Endothelial cell (in vitro differentiated cells): ENCODE measurements at places on chromosomes 7 and 10. TPM values are rescaled to one million over a fixed set of nuclear protein-coding genes. Genes with fewer than 3 reads are reported as not detected.

DNA sequence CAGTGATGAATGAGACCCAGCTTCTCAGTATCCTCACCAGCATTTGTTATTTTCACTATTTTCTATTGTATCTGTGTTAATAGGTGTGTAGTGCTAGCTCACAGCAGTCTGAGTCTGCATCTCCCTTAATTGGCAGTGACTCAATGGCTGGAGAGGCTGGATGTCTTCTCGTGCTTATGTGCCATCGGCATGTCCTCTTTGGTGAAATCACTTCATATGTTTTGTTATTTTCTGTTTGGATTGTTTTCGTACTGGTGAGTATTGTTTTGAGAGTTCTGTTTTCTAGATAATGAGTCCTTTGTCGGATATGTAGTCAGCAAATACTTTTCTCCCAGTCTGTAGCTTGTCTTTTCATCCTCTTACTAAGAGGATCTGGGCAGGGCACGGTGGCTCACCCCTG, 66.1 kb downstream of the AMZ1 start:
- DNase-seq = no peak
- H3K27me3 ChIP-seq = peaks cover 7% of the 10 kb centered on the region
- H3K4me1 ChIP-seq = peaks cover 8% of the 10 kb centered on the region
- no peak overlapping the region for H3K4me3 ChIP-seq
- H3K27ac ChIP-seq = peak overlapping the region; percentile 2
- peaks cover 34% of the 10 kb centered on the region for H3K36me3 ChIP-seq

- peak overlapping the region; percentile 5 for H3K4me3 ChIP-seq
- H3K27me3 ChIP-seq = peaks cover 13% of the 10 kb centered on the region
- H3K36me3 ChIP-seq = peaks cover 8% of the 10 kb centered on the region
Observed at GRCh38 chr7:143395187-143396149, 13.2 kb downstream of the EPHA1 start.

EPO gene
- 0.33 TPM for total RNA-seq

OR2A7 gene
- 2.6 TPM for total RNA-seq

PNLIPRP1 gene
- total RNA-seq = not detected
